Vagina (tissue), 2 donors: ENCODE measurements at places on chromosomes 11 and 22. TPM values are rescaled to one million over a fixed set of nuclear protein-coding genes. Genes with fewer than 3 reads are reported as not detected.

The GUCY1A2 gene
- 7.4 TPM for total RNA-seq

GRCh38 chr11:64216879-64217278 lies 9.1 kb downstream of the TRPT1 start:
- no peak for DNase-seq

DNA sequence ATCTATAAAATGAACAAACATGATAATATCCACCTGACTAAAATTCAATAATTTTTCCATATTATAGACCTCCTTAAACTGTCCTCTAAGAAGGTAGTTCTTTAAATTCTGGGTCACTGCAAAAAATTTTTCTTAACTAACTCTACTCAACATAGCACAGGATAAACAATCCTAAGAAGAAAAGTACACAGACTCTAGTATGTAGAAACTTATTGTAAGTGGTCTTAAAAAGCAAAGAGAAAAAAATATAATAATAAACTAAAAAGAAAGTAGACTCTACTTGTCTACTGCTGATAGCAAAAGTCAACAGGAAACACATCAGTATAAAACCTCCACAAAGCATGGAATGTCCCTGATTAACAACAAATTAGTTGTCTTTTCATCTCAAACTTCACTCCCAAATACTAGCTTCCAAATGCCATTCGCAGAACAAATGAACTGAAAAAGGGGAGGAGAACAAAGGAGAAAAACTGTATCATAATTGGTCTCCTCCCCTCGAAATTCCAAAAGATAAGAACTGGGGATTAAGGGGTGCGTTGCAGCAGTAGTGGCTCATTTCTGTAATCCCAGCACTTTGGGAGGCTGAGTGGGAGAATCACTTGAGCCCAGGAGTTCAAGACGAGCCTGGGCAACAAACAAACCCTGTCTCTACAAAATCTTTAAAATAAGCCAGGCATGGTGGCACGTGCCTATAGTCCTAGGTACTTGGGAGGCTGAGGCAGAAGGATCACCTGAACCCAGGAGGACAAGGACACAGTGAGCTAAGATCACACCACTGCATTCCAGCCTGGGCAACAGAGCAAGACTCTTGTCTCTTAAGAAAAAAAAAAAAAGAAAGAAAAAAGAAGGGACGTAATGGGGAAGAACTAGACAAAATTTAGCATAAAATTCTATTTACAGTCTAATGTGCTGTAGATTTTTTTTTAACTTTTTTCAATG lies 6.5 kb downstream of the FCHSD2 start:
- DNase-seq: no peak

DNA sequence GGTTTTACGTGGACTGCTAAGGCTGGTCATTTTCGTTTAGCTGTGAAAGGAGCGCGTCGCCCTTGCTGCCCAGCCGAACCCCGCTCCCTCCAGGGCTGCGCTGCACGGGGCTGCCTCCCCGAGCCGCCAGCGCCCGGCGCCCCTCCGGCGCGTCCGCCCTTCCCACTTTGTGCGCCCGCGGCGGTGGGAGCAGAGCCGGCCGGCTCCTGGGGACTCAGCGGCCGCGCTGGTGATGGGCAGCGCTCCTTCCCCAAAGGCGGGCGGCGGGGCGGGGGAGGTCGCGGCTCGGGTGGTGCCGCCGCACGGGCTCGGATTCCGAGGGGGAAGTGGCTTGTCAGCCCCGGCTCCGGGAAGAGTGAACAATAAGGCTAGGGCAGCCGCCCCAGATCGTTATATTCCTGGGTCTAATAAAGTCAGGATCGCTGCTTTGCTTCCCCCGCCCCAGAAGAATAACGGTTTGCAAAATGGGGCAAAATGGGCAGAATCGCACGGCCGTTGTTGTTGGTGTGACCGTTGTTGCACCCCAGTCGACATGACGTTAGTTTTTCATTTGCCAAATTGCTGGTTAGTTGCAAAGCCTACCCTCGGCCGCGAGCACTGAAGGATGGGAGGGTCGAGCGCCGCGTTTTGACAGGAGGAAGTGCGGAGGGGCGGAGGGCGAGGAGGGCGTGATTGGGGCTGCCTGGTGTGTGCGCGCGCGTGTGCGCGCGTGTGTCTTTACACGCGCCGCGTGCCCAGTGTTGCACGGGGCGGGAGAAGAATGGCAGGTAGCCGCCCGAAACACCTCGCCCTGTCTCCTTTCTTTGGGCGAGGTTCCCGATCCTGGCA lies 745 bp downstream of the NCAM1 start:
- no peak for DNase-seq

DNA sequence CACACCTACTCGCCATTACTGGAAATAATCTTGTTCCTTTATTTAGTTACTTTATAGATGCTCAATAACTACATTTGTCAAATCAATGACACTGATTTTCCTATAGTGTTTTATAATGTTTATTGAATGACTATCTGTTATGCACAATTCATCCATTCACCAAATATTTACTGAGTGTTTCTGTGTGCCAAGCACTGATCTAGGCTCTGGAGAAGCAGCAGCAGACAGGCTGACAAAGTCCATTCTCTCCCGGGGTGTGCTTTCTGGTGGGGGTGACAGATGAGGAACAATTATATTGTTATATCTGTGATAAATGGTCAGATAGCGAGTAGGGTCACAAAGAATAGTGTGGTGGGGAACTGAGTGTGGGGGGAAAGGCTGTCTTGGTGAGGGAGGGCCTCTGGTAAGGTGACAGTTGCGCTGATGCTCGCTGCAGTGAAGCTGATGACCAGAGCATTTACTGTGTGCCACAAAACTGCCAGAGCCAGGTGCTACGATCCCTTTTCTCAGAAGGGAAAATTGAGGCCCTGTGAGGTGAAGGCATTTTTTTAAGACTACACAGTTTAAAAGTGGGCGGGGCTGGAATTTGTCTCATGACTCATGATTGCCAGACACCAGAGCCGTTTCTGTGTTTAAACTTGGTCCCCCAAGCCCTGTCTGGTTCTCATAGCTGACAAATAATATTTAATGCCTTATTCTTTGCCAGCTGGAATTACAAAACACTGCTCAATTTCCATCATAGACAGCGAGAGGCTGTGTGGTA lies 10.2 kb downstream of the PACS1 start:
- no peak for DNase-seq

DNA sequence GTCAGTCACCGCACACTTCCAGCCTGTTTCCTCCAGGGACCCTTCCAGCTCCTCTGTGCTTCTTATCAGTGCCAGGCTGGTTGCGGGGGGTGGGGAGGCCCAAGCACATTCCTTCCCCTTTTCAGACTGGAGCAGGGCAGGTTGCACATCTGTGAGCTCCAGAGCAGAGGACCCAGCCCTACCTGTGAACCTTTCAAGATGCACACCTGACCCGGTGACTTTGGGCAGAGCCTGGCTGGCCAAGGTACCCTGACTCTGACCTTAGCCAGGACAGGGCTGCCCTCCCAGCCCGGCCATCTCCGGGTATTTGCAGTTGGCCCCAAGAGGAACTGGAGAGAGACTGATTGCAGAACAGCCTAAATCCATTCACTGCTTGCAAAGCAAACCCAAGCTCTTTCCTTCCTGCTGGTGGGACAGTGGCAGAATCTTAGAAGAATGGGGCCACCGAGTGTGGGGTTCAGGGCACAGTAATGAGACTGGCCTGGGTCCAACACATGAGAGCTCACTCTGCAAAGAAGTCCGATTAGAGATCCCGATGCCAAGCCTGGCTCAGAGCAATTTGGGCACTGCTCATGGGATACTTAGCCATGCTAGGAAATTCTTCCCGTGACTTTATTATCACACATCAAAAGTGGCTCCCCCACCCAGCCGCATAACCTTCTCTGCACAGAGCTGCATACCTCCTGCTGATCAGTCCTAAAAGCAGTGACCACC lies 64.7 kb upstream of the CCND1 start:
- DNase-seq: no peak

GRCh38 chr11:32939046-32939445 lies 46.4 kb downstream of the QSER1 start:
- no peak for DNase-seq

DNA sequence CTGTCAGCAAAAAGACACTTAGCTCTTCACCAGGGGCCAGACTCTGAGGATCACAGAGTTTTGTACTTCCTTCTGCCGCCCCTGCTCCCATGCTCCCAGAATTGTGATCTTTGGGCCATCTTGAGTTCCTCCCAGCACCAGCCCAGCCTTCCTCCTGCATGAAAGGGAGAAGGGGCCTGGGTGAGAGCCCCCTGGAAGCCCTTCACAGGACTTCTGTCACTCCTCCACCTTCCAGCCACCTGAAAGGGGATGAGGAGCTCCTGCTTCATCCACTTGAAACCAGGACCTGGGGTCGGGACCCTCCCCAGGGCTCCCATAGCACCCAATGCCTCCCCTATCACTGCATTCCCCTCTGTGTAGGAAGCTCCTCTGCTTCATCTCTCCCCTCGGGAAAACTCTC lies 174.2 kb downstream of the BUD13 start:
- DNase-seq: no peak

GRCh38 chr11:111429066-111429506 lies 50.0 kb upstream of the POU2AF1 start:
- no peak for DNase-seq
